NB4 (cell line): ENCODE measurements at places on chromosomes 3 and 15.

GRCh38 chr15:50390554-50391264, 33.5 kb upstream of the USP8 start:
- DNase-seq: peak; percentile 58

DNA sequence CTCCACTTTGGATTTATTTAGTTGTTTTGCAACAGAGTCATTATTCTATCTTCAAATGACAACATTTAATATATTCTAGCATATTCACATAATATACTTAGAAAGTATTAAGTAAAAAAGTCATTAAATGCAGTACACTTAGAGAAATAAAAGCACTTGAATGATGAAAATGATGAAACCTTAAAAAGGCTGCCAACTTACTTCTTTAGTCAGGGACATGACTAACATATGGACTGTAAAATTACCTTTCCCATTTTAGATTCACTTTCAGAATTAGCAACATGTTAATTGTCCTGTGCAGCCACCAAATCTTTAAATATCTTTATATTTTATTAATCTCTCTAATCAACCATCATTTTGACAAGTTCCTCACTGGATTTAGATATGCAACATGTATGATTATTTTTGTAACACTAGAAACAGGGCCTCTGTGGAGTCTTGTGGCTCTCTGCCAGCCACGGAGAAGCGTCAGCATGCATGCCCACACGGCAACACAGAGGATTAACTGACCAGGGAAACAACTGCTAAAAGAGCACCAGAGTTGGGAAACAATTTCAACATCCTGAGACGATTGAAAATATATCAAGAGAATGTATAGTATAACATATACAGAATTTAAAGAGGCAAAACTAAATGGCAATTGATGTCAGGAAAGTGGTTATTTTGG, 95.7 kb downstream of the ANO10 start:
- no peak for DNase-seq

DNA sequence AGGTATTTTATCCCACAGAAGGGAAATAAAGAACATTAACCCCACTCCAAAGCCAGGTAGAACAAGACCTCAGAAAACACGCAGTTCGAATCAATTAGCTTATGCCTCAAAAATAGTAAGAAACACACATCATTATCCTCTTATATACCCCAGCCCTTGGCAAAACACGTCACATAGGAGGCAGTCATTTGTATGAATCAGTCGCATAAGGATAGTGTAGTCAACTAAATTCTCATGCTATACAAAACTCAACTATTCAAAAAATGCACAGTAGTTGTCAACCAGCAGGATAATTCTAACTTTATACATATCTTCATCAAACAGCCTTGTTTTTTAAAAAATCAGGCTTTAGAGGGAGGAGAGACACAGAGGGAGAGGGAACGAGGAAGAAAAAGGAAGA, 298.4 kb downstream of the FOXP1 start:
- no peak for DNase-seq

DNA sequence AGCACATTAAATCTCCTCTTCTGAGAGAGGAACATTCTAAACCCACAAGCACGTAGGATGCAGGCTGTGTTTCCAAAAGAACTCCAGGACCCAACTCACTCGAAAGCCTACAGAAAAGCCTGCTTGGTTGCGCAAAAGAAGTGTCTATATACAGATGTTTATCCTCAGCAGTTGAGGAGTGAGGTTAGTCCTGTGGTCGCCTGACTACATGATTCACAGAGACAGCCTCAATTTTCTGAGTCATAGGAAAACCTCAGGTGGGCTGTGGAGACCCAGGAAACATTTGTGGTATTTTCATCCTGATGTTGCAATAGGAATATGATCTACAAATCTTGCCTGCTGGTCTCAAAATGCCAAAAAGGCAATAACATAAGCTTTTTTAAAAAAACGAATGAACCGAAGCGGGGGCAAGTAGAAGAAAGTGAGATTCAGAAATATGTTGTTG, 183.8 kb upstream of the THRB start:
- peak; percentile 93 for DNase-seq
